Activated T-helper 1 cell treated with anti-CD3 and anti-CD28 coated beads, Interleukin-12 subunit alpha, Interleukin-12 subunit beta, Interleukin-2, Interleukin-4 antibody, amounts not matched to agents 30 ng/mL and 10 ng/mL and 1 ng/mL, durations not matched to agents 14 hours and 24 hours and 36 hours (primary cell): ENCODE measurements at places on chromosomes 11 and 22. TPM values are rescaled to one million over a fixed set of nuclear protein-coding genes. Genes with fewer than 3 reads are reported as not detected.

APOA1 gene
- 0.22 TPM in 1 of 2 replicates, not detected in the other for total RNA-seq

OR10A2 gene
- not detected in 2 replicates for total RNA-seq

SMIM35 gene
- total RNA-seq = 0.10 and 0.16 TPM in 2 replicates

ZC3H12C gene
- total RNA-seq = 5.7 and 6.2 TPM in 2 replicates

EXPH5 gene
- total RNA-seq = 0.56 and 0.65 TPM in 2 replicates

HEPN1 gene
- total RNA-seq = not detected in 2 replicates

TMEM45B gene
- 0.24 and 0.26 TPM in 2 replicates for total RNA-seq

ANO3 gene
- total RNA-seq = not detected in 2 replicates

CLDN5 gene
- total RNA-seq = 0.47 and 0.76 TPM in 2 replicates

DNA sequence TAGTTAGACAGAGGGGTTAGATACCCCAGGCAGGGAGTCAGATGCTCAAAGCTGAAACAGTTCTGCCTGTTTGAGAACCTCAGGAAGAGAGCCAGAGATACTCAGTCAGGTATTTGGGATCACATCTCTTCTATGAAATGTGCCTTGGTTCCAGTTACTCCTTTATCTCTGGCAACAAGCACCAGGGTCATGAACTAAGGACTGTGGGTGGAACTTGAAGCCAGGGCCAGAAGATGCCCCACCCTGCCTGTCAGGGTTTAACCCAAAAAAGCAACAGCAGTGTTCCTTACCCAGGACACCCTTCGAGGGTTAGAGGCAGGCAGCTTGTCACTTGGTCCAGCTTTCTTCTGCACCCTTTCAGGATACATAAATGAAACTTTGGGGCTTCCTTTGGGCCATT, 15.0 kb upstream of the WT1 start:
- no peak for DNase-seq

DNA sequence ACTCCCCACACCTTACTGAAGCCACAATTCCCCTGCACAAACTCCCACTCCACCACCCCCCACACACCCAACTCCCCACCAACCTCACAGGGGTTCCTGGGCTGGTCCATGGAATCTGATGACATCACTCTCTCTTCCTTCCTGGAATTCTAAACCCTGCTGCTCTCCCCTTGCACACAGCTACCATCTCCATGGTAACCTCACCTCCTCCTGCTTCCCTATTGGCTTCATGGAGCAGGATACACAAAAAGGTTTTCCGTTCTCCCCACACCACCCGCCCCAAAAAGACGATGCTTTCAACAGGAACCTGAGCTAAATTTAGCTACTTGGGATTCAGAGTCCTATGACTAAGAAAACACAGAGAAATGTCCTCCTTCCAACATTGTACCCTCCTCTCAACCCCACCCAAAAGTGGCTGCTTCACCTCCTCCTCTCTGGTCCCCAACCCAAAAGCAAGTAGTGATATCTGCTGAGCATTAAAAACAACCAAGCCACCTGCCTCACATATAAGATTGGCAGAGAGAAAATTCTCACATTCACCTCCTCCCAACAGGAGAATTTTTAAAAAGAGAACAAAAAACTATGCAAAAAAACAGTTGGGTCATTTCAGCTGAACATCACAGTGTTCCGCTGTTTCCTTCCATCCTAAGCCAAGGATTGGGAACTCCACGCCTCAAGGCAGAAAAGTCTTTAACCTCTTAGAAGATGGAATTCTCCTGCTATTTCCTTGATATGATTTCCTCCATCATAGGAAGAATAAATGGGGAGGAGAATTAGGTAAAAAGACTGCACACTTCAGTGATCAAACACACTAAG, 66.9 kb downstream of the RBFOX2 start:
- DNase-seq = no peak

- no peak for DNase-seq
Measured at GRCh38 chr11:97345032-97345431, 955.2 kb downstream of the JRKL start.

DNA sequence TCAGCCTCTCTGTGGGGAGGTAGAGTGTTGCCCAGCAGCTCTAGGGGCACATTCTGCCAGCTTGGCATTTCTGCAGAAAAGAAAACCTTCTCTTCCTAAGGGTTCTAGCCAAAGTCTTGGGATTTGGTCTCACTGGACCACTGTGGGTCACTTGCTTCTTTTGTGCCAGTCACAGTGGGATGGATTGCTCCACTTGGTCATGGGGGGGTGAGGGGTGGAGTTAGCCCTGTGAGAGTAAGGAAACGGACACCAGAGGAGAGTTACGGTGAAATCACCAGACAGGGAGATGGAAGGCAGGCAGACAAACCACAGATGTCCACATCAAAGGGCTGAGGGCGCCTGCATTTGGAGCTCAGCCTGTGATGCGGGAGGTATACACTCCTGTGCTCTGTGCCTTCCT, 10.8 kb downstream of the SGSM1 start:
- no peak for DNase-seq

DNA sequence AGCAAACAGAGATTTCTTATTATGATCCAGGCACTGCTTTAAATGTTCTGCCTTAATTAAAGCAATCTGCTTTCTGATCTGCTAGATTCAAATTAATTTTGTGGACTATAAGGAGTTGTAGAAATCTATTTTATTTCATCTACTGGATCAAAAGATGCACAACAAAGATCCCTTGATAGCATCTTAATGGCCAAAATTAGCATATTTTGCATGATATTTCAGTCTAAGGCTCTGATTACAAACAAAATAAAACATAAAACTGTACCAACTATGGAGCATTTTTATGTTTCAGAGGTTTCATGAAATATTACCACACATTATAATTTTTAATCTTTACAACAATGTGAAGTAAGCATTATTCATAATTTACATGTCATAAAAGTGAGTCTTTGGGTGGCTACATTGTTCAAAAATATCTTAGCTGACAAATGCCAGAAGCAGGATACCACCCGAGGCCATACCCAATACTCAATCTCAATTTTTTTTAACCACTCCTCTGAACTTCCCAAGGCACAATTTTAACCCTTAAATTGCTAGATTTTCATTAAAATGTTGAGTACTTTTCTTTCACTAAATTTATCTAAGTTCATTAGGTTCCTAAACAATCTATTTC, 929.5 kb downstream of the KCNA4 start:
- no peak for DNase-seq

GRCh38 chr11:42651621-42652020, 660.2 kb upstream of the API5 start:
- no peak for DNase-seq

DNA sequence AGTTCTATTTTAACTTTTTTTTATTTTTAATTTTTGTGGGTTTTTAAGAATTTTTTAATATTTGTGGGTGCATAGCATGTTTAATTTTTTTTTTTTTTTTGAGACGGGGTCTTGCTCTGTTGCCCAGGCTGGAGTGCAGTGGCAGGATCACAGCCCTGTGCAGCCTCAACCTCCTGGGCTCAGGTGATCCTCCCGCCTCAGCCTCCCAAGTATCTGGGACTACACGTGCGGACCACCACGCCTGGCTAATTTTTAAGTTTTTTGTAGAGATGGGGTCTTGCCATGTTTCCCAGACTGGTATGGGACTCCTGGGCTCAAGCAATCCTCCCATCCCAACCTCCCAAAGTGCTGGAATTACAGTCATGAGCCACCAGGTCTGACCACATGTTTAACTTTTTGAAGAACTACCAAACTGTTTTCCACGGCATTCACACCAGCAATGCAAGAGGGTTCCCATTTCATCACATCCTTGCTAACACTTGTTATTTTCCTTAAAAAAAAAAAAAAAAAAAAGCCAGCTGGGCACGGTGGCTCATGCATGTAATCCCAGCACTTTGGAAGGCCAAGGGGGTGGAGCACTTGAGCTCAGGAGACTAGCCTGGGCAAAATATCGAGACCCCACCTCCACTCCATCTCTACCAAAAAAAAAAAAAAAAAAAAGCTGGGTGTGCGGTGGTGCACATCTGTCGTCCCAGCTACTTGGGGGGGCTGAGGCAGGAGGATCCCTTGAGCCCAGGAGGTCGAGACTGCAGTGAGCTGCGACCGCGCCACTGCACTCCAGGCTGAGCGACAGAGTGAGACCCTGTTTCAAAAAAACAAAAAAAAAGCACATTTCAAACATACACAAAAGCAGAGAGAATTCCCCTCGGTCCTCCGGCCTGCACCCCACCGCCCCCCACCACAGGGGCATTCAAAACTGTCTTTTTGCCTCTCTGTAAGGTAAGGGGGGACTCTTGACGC, 16.7 kb upstream of the TXNRD2 start:
- no peak for DNase-seq

DNA sequence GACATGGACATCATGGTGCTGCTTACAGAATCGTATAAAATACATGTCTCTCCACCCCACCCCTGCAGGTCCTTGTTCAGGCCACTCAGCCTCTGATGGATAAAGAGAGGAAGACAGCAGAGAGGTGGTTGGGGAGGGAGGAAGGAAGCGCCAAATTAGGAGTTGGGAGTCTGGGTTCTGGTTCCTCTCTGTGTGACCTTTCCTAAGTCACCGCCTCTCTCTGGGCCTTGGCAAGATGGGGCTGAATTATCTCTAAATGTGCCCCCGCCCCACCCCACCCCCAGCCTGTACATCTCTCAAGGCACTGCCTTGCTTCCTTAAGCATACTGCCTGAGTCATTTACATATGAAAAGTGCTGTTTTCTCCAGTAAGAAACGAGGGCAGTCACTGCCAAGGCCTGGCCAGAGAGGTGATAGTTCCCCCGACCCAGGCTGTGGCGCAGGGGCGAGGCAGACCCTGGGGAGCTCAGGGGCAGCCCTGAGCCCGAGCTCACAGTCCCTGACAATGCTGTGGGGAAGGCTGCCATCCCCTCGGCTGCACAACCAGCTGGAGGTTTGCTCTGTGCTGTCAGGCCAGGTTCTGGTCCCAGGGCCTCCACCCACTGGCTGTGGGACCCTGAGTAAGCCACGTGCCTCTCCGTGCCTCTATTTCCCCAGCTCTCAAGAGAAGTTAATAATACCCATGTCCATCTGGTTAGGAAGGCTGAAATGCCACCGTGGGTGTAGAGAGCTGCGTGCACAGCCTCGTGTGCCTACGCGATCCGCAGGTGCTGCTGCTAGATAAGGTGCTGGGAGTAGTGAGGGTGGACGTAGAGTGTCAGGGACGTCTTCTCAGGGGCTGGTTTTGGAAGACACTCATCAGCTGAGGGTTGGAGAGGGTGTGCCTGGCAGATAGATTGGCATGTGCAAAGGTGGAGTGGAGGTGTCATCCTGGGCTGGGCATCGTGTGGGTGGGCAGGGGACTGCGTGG, 55.3 kb downstream of the CACNA1I start:
- no peak for DNase-seq

DNA sequence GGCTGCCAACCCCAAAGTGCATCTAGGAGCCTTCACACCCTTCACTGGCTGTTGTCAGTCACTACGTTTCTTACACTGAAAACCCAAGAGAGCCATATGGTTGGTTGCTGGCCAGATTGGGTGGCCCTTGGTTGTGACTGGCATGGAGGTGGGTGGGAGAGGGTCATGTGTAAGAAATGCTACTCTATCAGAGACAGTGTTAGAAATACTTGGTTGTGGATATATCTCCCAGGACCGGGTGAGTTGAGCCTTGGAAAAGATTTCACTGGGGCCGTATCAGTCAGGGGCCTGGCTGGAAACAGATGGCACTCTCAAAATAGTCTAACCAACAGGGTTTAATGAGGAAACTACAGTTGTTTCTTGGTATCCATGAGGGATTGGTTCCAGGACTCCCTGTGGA, 15.2 kb downstream of the ENDOD1 start:
- DNase-seq = no peak

GRCh38 chr22:29256606-29257325, 11.0 kb downstream of the RHBDD3 start:
- no peak for DNase-seq

- DNase-seq = no peak
Measured at GRCh38 chr11:103928802-103929161, 107.7 kb upstream of the DDI1 start.

DNA sequence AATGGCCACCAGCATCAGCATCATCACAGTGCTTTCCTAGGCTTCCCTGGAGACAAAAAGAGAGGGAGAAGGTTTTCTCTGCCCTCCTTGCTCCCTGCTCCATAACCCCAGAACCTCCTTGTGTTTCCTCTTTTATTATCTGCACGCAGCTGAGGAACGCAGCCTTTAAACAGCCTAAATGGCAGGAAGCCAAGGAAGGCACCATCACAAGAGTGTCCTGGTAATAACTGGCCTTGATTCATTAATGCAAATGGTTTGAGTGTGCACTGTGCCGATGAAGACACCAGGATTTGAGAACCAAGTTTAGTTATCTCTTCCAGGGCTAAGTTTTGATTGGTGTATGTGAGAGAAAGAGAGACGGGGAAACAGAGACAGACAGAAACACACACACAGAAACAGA, 29.4 kb upstream of the DRD2 start:
- no peak for DNase-seq

DNA sequence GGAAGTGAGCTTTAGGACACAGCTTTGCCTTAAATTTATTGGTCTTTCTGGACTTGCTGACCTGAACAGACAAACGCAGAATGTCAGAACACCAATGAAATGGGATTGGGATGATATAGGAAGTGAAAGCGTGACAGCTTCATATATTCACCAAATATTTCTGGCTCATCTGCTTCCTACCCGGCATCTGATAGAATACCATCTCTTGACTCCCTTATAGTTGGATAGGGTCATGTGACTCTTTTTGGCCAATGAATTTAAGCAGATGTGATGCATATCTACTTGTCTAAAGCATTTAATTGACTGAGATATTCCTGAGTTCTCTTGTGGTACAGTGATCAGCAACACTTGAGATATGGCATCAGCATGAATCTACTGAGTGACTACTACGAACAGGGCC, 2.5 kb upstream of the CAPRIN1 start:
- no peak for DNase-seq

DNA sequence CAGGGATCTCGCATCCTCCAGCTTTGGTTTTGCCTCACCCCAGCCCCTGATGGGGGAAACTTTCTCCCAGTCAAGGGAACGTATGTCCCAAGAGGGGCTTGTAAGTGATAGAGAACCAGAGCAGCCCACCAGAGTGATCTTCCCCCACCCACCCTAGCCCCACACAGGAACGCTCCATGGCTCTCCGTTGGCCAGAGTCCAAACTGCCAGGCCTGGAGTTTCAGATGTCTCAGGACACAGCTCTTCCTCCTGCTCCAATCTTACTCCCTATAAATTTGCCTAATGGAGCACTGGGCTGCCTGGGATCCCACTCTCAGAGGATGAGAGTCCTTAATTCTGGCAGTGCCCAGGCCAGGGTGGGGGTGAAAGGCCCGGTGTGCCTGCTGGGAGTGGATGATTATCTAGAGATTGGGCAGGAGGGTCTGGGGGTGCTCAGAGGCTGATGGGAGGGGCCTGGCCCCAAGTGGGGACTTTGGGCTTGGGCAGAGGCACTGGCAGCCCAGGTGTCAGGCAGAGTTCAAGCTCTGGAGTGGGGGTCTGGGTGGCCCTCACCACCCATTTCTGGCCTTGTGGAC, 79.9 kb downstream of the WNT7B start:
- no peak for DNase-seq

GRCh38 chr22:32615874-32616564, 141.4 kb downstream of the FBXO7 start:
- no peak for DNase-seq
